ENCODE measurements at places on chromosomes 1 and 21.

GRCh38 chr1:170765712-170766330 lies 101.9 kb downstream of the PRRX1 start:
- DNase-seq = no peak

- no peak for DNase-seq
Measured at GRCh38 chr1:207486198-207486597, 9.8 kb upstream of the CR1 start.

- no peak for DNase-seq
Measured at GRCh38 chr1:186272486-186272885, 102.6 kb downstream of the TPR start.

- DNase-seq = no peak
Measured at GRCh38 chr21:27719226-27719625, 752.3 kb upstream of the ADAMTS5 start.

DNA sequence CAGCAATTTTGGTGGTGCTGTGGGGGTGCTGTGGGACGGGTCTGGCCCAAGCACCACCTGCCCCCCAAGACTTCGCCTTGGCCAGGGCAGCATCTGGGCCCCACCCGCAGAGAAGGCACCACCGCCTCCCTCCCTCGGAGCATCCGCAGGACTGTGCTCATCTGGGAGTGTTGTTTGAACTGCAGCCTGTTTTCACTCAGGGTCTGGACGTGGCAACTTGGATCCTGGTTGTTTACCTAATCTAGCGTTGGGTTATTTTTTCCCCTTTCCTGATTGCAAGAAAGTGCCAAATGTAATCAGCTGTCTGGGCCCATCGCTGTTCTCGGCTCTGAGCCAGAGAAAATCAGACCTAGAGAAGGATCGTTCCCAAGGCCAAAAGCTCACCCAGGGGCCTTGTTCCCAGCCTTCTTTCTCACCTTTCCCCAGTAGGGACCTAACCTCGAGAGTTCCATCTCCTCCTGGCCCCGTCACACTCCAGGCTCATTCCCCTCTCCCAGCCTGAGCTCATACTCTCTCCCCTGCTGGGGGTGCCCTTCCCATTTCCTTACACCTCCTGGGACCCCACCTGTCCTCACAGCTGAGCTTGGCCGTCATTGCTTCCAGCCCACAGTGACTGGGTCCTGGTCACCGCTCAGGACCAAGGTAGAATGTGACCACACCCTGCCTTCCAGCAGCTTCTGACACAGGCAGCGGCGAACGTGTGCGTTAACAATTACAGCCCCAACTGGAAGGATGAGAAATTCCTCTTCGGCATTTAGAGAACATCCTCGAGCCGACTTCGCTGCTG lies 72.0 kb upstream of the FAM20B start:
- DNase-seq = no peak
